ENCODE measurements at places on chromosomes 7 and 10. TPM values are rescaled to one million over a fixed set of nuclear protein-coding genes. Genes with fewer than 3 reads are reported as not detected.

GRCh38 chr10:34570887-34571286 is 244.2 kb downstream of the PARD3 start:
- no peak for DNase-seq

Gene GPR15LG
- not detected for polyA plus RNA-seq

Gene HOXA10
- polyA plus RNA-seq: 0.34 TPM

DNA sequence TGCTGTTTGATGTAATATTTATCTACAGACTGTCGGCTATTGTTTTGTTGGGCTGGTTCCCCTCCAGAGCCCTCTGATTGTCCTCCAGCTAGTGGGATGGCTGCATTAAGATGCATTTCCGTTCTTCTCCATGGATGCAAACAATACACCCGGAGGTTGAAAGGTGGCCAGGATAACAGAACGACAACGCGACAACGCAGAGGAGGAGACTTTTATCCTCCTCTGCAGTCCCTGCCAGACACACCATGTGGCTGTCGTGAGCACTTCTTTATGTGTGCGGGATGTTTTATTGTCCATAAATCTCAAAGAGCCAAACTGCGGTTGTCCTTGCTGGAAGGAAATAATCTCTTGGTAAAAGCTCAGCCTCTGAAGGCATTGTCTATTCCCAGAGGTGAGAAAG is 39.1 kb upstream of the TCERG1L start:
- no peak for DNase-seq

DNA sequence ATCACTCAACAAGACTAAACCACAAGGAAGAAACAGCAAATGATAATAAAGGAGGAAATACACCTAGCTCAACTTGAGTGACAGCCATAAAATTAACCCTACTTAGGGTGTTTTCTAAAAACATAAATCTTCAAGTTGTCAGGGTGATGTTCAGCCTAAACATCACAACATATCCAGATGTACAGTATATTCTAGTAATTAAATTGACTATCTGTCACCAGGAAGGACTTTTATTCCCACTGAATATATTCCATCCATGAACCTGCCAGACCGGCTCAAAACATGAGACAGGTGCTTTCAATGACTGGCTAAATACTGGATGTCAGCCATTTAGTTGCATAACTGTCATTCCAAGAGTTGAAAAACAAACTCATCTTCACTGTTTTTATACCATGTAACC is 298.1 kb upstream of the NEBL start:
- DNase-seq: no peak

DNA sequence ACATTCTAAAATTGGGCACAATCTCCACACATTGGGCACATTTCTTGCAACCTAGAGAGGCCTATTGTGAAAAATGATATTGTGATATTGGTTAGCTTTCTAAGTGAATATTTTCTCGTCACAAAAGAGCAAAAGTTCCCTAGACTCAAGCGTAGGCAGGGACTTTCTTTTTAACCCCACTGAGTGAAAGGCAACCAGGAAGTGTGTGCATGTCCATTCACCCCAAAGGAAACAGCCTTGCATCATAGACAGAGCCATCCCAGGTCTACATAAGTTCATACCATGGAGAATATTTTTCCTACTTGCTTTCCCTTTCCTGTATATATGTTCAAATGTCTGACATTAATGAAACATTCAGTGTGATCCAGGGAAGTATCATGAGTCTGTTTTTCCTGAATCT is 84.2 kb upstream of the AGBL3 start:
- DNase-seq: no peak

Gene GRM3
- polyA plus RNA-seq: 0.25 TPM

- DNase-seq: no peak
Observed at GRCh38 chr10:116043861-116044260, 229.1 kb downstream of the GFRA1 start.

- no peak for DNase-seq
Observed at GRCh38 chr10:112217386-112218035, 33.9 kb upstream of the GPAM start.

GRCh38 chr7:156334636-156335035 is 305.9 kb upstream of the RNF32 start:
- DNase-seq: no peak

DNA sequence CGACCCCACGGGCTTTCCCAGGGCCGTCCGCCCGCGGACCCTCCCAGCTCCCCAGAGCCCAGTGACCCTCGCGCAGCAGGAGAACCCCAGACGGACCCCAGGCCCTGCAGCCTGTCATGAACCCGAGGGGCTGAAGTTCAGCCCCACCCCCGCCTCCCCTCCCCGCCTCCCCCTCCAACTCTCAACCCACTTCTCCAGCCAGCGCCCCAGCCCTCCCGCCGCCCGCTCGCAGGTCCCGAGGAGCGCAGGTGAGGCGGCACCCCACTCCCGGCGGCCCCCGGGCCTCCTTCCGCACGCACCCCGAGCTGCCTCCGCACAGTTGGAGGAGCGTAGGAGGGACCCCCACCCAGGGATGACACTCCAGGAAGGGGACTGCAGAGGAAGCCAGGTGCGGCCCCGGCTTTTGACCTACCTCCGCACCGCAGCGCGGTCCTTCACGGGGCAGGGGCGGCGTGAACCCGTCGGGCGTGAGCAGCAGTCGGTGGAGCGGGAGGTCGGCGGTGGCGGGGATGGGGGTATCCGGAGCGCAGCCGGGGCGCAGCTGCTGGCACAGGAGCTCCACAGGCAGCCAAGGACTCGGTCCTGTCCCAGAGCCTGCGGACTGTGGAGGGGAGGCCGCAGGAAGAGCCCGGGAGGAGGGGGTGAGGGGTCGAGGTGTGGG is at the start of gene TMEM176A:
TMEM176A (plus strand) TSS at position 189 of the 661 bp plus-strand sequence. CDS start 782 bp downstream, outside the sequence.
- peak; percentile 80 for DNase-seq

Gene PNLIPRP2
- not detected for polyA plus RNA-seq

DNA sequence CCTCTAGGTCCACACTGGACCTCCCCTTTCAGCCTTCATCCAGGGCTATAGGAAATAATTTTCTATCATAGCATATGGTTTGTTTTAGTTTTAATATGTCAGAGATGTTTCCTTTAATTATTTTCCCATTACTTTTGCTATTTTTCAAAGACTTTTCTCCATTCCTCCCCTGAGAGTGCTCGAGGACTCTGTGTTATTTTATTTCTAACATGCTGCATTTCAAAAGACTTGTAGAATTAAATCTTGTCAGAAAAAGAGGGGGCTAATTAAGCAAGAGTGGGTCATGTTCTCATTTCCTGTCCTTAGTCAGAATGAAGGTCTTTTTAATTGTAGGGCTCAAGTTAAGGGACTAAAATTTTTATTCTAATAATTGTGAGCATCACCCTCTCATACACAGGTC is 71.6 kb upstream of the CTTNBP2 start:
- DNase-seq: no peak

DNA sequence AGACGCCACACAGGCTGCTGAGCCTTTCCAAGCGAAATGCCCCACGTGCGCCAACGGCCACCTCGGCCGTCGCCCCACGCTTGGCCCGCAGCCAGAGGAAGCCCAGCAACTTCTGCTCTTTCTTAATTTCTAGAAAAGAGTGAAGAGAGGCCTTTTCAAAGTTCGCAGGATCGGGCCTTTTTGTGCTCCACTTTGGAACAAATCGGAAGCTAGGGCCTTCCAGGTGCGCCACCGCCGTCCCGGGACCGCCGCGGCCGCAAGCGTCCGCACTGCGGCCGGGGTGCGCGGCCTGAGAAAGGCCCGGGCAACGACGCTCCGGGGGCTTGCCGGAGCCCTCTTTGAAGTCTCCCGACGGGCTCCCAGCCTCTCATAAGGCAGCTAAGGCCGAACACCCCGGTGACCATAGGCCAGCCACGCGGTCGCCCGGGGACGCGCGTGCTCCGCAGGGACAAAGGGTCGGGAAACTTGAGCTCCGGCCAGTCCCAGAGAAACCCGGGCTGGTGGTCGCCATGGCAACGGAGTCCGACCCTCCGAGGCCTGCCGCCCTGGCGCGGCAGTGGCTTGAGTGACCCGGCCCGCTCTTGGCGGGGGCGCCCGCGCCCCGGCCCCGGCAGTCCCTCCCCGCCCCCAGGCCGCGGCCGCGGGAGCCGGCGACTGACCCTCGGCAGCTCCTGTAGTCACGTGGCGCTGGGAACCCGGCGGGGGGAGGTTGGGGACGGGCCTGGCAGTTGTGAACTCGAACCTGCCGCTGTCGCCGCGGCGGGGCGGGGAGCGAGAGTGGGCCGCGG is at the start of gene REPIN1:
REPIN1 (plus strand) TSS at position 727 of the 788 bp plus-strand sequence. CDS start 890 bp downstream, outside the sequence.
- DNase-seq: peak; percentile 83

GRCh38 chr7:19405541-19405940 is 260.3 kb upstream of the FERD3L start:
- DNase-seq: no peak

Gene CFAP69
- 7.7 TPM for polyA plus RNA-seq

GRCh38 chr7:33813331-33813730 is 92.0 kb upstream of the BMPER start:
- no peak for DNase-seq

DNA sequence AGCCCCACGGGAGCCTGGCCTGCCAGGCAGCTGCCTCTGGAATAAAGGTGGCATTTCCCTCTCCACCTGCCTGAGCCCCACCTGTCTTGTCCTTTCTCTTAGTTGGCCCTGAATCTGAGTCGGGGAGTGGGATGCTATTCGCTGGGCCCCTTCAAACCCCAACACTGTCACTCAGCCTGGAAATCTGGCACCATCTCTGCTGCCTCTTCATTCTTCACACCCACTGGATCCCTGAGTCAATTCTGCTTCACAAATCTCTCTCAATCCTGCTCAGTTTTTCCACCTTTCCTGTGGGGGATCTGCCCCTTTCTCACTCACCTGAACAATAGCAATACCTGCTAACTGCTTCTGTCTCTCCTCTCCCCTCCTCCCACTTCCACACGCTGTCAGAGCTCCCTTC is 10.6 kb downstream of the CRTAC1 start:
- no peak for DNase-seq

DNA sequence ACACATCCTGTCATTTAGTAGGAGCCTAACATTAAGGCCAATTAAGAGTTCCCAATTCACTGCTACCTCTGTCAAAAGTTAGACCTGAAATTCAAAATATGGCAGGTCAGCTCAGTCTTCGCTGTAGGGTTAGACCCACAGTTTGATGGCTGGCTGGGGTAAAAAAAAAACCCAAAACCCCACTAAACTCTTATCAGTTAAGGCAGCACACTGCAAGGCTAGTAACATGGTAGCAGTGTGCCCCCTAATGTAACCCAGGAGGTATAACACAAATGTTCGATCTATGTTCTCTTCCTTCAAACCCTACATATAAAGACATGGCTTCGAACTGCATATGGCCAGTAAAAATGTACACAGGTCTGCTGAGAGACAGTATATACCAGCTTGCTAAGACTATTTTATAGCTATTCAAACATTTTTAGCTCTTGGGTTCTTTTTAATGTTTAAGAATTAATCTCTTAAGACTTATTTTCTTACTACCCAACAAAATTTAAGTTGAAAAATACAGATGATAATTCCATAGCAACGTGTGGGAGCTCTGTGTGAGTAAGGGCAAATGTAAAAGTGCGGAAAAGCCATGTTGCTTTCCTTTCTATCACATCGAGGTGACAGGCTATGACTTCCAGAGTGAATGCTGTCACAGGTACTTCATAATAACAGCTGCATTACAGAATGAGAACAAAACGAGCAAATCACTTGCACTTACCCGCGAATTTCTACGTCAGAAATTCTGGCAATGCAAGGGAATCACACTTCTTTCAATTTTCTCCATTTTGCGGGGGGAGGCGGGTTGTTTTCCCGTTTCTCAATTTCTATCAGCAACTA is 168.4 kb upstream of the IMMP2L start:
- DNase-seq: no peak

Gene H2BK1
- polyA plus RNA-seq: not detected

DNA sequence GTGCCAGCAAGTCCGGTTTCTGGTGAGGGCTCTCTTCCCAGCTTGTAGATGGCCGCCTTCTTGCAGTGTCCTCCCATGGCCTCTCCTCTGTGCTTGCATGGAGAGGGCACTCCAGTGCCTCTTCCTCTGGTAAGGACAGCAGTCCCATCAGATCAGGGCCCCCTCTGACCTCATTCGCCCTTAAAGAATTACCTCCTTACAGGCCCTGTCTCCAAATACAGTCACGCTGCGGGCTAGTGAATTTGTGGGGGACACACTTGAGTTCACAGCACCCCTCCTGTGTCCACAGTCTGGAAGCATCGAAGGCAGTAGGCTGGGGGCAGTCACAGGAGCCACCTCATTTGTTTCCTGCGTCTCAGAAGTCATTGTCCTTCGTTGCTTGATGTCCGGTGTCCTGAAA is 54.6 kb downstream of the LHPP start:
- DNase-seq: no peak

DNA sequence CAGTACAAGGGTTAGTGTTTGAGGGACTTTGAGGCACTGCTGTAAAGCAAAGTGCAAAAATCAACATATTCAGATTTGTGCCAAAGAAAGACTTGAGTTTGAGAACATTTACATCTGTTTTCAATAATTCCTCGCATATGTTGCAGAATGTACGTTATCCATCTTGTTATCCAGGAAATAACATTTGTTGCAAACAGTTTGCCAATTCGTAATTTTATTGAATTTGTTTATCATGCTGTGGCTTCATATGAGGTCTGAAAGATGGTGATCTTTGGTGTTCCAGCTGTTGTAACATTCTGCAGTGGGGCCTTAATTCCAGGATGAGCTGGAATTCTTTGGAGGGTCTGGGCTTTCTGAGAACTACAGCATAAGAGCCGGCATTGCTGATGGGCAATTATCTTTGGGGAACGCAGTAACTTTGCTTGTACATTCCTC is 396.2 kb downstream of the LRMDA start:
- peak; percentile 26 for DNase-seq

Gene PGAM2
- polyA plus RNA-seq: 0.61 TPM

Gene NPC1L1
- polyA plus RNA-seq: 0.28 TPM

Gene SFTPD
- polyA plus RNA-seq: 7.3 TPM

Gene UBN2
- polyA plus RNA-seq: 24.3 TPM

- DNase-seq: no peak
Observed at GRCh38 chr10:42755028-42755451, 27.6 kb upstream of the BMS1 start.

Gene OR9A2
- not detected for polyA plus RNA-seq

Gene STMP1
- polyA plus RNA-seq: 79.0 TPM

GRCh38 chr7:16747102-16747501 is 6.5 kb upstream of the TSPAN13 start:
- peak; percentile 72 for DNase-seq

Gene ACBD7
- 7.6 TPM for polyA plus RNA-seq

GRCh38 chr10:17503795-17504194 is 49.4 kb upstream of the ST8SIA6 start:
- no peak for DNase-seq

DNA sequence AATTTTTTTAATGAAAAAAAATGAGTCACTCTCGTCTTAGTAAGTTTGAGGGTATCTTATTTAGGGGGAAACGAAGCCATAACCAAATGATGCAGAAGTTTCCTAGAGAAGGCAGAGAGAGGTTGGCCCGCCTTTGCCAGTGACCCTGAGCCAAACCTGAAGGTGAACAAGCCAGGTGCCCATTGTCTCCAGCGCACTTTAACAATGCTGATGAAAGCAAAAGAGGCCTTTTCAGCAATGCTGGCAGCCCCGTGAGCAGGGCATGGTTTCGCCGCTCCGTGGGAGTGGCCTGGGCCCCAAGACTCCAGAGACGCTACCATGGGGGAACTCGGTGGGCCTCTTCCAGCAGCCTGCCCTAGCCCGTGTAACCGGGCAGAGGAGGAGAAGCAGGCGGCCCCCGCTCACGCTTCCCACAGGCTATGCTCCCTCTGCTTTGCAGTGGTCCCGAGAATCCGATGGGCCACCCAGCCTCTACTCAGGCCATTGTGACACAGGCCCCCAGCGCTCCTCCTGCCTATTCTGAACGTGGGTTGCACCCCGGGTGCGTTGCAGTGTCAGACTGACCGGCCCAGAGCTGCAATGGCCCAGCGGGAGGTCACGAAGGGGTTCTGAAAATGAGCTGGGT is 14.0 kb upstream of the UNCX start:
- DNase-seq: no peak

GRCh38 chr10:93364966-93365365 is 117.2 kb downstream of the MYOF start:
- no peak for DNase-seq

- DNase-seq: no peak
Observed at GRCh38 chr10:126263006-126263676, 125.1 kb downstream of the ADAM12 start.

Data from left lung (tissue), 14 donors.